ENCODE measurements at places on chromosomes 4 and X.

DNA sequence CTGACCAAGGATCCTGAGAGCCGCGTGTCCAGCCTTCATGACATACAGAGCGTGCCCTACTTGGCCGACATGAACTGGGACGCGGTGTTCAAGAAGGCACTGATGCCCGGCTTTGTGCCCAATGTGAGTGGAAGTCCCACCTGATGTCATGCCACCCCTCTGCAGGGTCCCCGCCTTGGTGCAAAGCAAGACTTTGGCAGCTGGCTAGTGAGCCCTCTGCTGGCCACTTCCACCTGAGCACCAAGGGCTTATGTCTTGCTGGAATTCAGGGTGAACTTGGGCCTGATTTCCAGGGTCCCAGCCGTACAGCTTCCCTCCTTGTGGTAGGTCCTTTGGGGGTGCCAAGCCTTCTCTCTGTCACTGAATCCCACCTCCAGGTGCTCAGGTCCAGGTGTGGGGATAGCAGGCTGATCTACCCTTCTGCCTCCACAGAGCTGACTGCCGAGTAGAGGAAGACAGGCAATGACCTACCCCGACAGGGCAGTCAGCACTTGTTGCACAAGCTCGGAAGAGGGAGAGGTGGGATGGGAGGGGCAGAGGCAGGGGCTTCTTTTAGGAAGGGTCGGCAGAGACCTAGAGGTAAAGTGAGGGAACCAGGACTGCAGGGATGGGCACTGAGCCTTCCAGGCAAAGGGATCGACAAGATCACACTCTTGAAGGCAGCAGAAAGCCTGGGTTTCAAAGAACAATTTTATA, 248.1 kb downstream of the EVC2 start:
- DNase-seq, result no peak

GRCh38 chrX:37686996-37687395, 1.4 kb downstream of the XK start:
- DNase-seq, result no peak

DNA sequence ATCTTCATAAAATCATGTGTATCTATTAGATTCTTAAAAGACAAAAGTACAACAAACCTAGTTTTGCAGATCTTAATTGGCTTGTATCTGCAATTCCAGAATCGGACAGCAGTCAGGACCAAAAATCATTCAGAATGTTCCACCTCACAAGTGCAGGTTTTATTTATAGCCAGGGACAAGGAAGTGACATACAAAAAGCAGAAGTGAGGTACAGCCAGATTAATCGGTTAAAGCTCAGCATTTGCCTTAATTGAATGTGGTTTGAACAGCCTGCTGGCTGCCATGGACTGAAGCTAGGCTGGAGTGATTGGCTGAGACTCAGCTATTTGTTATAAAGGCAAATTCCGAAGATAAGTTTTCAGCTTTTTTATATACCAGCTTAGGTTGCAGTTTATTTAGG, 932.6 kb downstream of the C4orf33 start:
- no peak for DNase-seq

DNA sequence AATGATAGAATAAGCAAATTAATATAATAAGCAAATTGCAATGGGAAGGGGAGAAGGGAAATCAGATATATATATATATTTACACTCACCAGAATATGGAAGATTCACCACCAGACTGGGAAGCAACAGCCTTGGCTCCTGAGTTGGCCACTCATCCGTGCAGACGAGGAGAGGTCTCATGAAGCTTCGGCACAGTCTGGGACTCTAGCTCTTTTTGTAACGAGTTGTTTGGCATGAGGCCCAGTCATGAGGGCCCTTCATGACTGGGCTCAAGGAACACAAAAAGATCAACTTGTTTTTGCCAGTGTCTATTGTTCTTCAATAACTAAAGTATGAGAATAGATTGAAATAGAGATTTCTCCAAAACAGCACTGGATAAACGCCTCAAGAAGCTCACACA, 176.4 kb downstream of the ADGRA3 start:
- DNase-seq, result no peak

Measured in activated CD4-positive, CD25-positive, alpha-beta regulatory T cell treated with anti-CD3 and anti-CD28 coated beads, Interleukin-2, amount 50 U/mL, for 16 hours (primary cell).